ENCODE measurements at places on chromosomes 16 and 17.

GRCh38 chr17:79500745-79501618 is 109.9 kb downstream of the RBFOX3 start:
- no peak for DNase-seq

- no peak for DNase-seq
Observed at GRCh38 chr17:41917192-41917591, 1.6 kb downstream of the ACLY start.

- no peak for DNase-seq
Observed at GRCh38 chr17:57636985-57637665, 108.0 kb downstream of the CCDC182 start.

GRCh38 chr17:18059283-18059682 is 20.1 kb downstream of the GID4 start:
- no peak for DNase-seq

DNA sequence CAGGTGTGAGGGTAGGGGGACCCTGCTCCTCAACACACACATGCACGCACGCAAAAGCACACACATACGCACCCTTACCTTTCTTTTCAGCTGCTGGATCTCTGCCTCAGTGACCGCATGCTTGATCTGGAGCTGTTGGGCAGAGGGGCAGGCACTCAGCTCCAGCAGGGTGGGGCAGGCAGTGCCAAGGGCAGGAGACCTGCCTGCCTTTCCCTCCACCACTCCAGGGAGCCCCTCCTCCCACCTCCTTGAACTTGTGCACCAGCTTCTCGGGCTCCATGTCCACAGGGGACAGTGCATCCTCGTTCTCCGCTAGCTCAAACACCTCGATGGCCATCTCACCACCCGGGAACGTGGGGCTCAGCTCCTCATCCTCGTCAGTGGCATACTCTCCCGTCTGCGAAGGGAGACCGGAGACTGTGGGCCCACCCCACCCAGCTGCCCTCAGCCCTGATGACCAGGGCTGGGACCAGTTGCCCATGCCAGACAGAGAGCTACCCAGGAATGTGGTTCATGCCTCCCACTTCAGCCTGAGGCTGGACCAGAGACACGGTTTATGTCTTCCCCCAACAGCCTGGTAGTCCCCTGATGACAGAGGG is 9.3 kb upstream of the SAMD14 start:
- no peak for DNase-seq

DNA sequence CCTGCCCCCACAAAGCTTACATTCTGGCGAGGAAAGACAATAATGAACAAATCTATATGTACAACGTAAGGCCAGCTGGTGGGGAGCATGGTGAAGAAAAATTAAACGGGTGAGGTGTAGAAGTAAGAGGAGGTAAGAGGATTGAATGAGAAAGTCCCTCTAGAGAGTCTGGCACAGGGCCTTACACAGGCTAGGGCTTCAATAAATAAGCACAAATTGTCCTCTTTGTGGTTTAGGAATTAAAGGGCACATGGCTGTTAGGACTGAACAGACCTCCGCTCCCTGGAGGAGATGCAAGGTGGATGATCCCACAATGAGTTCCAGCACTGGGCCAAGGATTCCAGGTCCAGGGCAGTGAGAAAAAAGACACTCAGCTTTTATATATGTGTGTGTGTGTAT is 43.1 kb upstream of the HAPSTR1 start:
- no peak for DNase-seq

- no peak for DNase-seq
Observed at GRCh38 chr16:67283039-67283825, 3.9 kb downstream of the PLEKHG4 start.

DNA sequence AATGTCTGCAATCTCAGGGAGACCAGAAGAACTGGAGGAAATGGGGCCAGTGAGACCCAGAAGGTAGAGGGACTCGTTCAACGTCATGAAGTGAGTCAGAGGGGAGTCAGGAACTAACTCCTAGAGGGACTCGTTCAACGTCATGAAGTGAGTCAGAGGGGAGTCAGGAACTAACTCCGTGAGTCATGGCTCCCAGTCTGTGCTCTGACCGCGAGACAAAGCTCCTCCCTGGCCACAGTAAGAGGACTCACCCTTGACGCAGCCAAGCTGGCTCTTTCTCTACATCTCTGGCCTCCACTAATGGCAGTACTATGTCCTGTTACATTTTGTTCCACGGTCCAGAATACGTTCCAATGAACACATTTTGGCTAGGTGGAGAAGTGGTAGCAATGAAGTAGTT is 902.5 kb downstream of the KCNJ2 start:
- no peak for DNase-seq

DNA sequence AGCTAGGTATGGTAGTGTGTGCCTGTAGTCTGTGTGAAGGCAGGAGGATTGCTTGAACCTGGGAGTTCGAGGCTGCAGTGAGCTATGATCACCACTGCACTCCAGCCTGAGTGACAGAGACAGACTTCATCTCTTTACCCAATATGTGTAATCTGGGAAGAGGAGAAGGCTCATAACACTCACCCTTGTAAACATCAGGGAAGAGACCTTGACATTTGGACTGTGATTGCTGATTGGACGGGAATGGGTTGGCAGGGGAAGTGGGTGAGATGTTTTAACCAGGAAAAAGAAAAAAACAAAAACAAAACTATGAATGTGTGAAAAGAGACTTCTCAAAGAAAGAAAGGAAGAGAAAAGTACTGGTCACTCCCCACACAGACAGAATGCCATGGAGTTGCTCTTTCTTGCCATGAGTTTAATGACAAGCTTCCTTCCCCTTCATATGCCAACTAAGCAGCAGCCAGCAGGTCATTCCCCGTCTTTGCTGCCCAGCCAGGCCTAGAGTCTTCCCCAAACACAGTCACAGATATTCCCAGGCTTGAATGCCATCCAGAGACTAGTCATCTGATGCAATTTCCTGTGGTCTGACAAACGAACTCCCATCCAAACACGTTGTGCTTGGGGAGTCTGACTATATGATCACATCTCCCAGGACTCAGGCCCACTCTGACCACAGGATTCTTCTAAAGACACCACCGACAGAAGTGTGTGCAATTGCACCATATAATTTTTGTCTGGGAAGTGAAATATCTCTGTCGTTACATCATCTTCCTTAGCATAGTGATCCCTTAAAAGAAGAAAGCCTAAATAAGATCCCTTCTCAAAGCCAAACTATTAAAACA is 3.6 kb upstream of the XAF1 start:
- DNase-seq, result no peak

GRCh38 chr16:67278773-67279295 is 498 bp upstream of the PLEKHG4 start:
- no peak for DNase-seq

- no peak for DNase-seq
Observed at GRCh38 chr17:2549392-2550211, 37.9 kb upstream of the METTL16 start.

- no peak for DNase-seq
Observed at GRCh38 chr17:10804546-10804945, 647 bp upstream of the TMEM238L start.

- DNase-seq, result no peak
Observed at GRCh38 chr16:80166082-80166481, 374.7 kb upstream of the DYNLRB2 start.

GRCh38 chr16:74736531-74737157 is 36.0 kb upstream of the MLKL start:
- DNase-seq, result no peak

- no peak for DNase-seq
Observed at GRCh38 chr16:2190002-2190658, 6.3 kb downstream of the CASKIN1 start.

- DNase-seq, result no peak
Observed at GRCh38 chr17:41002814-41003213, 3.1 kb upstream of the KRTAP3-2 start.

- no peak for DNase-seq
Observed at GRCh38 chr17:79107499-79108231, 33.0 kb downstream of the ENGASE start.

- DNase-seq, result no peak
Observed at GRCh38 chr16:73059779-73060615, 12.1 kb upstream of the ZFHX3 start.

- peak; percentile 85 for DNase-seq
Observed at GRCh38 chr17:68035131-68035522, 408 bp upstream of the KPNA2 start.

DNA sequence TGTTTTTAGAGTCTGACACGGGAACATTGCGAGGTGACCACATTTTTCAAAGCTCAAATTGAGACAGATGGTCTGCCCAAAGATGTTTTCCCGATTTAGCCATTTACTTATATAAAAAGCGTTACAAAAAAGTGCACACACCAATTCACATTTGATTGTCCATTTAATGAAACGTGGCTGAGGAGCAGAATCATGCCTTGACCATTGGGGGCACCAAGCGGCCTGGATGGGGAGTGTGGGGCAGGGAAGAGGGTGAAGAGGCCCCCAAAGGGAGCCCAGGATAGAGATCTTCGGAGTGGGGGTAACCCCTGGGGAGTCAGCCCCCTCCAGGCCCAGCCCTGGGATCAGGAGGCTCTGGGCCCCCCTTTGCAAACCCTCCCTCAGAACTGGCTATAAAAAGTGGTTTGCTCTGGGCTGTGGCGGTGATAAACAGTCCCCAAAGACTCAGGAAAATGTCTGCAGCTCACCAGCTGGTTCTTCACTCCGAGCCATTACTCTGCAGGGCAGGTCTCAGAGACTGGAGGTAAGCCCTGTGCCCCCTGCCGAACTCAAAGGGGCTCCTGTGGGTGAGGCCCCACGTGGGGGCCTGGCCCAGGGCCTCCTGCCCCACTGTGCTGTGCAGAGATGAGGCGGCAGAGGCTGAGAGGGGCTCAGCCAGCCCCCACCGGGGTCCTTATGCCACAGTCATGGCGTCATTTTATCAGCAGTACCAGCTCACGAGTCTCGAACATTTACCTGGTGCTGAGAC is 105.9 kb upstream of the SEC14L1 start:
- no peak for DNase-seq

- DNase-seq, result no peak
Observed at GRCh38 chr17:39618956-39619785, 7.6 kb upstream of the PPP1R1B start.

DNA sequence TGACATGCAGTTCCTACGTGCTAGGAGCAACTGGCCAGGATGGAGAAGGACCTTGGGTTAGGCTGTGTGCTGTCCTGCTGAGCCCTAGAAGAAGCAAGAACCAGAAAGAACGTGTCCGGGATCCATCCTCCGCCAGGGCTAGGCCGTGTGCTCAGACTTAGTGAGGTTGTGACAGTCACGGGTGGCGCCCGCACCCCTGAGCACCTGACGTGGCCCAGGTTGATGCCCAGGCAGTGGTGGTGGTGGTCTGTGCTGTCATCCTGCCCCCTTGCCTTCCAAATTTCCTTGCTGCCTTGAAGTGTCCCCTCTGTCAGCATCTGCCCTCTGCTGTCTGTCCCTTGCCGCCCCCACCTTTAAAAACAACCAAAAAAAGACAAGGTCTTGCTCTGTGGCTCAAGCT is 4.2 kb upstream of the GSE1 start:
- no peak for DNase-seq

GRCh38 chr16:86566966-86567700 is 504 bp downstream of the FOXC2 start:
- DNase-seq, result no peak

GRCh38 chr17:62627904-62628633 is 599 bp downstream of the MRC2 start:
- no peak for DNase-seq

DNA sequence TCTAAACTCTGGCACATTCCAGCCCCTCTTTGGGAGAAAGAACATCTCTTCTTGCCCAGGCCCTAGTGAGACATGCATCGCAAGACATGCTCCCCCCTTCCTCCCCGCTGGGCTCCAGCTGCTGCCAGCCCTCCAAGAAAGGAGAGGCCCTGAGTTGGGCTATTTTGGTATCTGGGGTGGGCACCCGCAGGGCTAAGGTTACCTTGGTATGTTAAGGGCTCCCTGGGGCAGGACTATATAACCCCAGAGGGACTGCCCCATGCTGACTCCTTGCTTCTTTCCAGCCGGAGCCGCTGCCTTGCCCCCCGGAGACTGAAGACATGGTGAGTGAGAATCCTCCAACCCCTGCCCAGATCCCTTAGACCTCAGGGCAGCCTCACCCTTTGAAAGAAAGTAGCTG is at the start of gene MYL11:
TSS of gene MYL11 (plus strand) at position 265 of the 400 bp plus-strand sequence. CDS start at position 321, 56 bp downstream.
- DNase-seq, result no peak

DNA sequence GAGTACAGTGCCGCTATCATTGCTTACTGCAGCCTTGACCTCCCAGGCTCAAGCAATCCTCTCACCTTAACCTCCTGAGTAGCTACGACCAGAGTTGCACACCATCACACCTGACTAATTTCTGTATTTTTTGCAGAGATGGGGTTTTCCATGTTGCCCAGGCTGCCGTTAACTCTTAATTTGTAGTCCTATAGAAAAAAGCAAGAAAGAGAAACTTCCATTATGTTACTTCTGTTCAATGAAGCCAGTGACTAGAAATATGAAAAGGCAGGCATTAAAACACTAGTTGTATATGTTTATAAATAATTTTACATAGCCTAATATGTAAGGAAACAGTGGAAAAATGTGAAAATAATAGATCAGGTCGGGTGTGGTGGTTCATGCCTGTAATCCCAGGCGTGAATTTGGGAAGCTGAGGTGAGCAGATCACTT is 9.7 kb downstream of the RAD51C start:
- DNase-seq, result no peak

DNA sequence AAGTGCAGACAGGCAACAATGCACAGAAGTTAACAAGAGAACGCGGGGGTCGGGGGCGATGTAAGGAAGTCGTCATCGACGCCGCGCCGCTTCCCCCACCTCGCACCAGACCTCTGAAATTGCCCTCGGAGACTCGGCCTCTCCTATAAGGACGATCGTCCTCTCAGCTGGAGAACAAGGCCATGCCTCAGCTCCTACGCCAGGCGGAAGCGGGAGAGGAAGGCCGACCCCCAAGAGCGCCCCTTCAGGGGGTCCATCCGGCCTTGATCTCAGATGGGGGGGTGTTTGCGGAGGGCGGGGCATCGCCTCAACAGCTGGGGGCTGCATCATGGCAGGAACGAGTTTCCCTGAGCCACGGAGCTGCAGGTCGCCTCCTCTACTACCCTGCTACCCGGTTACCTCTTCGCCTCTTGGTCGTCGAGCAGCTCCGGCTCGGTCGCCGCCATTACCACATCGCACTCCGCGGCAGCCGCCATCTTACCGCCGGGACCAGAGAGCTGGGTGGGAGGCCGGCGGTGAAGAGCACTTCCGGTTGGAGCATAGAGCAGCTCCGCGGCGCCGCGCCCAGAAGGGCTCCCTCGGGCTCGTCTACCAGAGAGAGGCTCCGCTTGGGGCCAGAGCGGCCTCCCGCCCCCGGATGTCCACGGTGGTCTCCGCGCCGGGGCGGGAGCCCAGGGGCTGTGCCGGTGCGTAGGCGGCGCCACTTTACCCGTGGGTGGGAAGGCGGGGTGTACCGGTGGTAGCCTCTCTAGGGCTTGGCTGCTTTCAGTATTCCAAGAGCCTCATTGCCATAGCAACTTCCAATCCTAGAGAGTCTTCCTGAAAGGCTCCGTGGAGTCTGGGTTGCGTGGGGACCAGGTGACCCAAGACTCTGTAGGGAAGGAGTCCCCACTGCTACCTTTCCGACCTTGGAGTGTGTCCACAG is at the start of gene DNAJC7:
TSS of gene DNAJC7 (minus strand) at position 499 of the 925 bp plus-strand sequence. CDS start at position 476, 23 bp downstream.
- DNase-seq, result peak; percentile 98

- no peak for DNase-seq
Observed at GRCh38 chr16:7437135-7437804, 104.6 kb downstream of the RBFOX1 start.

GRCh38 chr17:19555746-19556145 is 22.1 kb downstream of the SLC47A1 start:
- DNase-seq, result no peak

- no peak for DNase-seq
Observed at GRCh38 chr16:732332-732731, 5.4 kb downstream of the HAGHL start.

Data from DMS79 (cell line).